ENCODE measurements at places on chromosomes 3 and 15.

DNA sequence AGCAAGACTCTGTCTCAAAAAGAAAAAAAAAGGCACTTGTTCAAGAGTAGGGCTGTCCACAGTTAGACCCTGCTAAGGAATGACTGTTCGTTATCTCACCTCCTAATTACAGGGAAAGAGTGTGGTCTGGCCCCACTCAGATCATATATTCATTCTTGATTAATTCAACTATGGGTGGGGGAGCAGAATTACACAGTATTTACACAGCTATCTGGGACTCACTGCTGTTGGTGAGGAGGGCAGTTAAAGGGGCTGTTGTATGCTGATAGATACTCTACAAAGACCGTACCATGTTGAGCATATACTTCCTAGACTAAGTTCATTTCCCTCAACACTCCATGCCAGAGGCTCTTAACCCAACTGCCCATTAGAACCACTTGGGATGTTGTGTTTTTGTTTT is 3.8 kb upstream of the ZNF620 start:
- DNase-seq: no peak

- DNase-seq: no peak
These were observed 161.6 kb upstream of the PDZRN3 start for GRCh38 chr3:73786321-73786807.

GRCh38 chr3:189339996-189340395 is 168.2 kb downstream of the TPRG1 start:
- no peak for DNase-seq

DNA sequence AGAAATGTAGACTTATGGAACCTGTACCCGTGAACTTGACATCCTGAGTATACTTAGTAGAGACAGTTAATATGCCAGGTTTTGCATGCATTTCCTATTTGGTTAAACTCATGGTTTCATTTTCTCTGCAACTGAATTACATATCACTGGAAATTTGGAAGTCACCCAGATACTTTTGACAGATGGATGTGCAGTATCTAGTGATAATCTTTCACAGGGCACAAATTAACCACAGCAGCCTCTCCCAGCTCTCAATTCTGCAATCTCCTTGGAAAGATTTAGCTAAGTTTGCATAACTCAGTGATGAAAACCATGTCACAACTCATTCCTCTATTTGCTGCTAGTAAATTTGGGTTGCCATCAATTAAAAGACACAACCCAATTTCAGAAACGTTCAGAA is 162.3 kb upstream of the TPM1 start:
- DNase-seq: no peak

DNA sequence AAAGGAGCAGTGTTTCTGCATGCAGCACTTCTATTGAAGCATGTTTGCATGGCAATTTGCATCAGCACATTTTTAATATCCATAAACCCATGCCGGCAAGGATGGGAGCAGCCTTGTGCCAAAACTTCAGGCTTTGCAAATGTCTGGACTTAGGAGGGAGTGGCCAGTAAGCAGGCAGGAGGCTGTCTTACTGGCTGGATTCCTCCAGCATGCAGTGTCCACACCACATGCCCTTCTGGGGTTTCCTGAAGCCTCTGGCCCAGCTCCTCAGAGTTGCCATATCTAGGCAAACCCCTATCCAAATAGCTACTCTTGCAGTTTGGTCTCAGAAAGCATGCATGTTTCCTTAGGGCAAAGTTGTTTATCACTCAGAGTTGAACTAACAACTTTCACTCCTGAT is 139.1 kb upstream of the MRPS22 start:
- DNase-seq: no peak

DNA sequence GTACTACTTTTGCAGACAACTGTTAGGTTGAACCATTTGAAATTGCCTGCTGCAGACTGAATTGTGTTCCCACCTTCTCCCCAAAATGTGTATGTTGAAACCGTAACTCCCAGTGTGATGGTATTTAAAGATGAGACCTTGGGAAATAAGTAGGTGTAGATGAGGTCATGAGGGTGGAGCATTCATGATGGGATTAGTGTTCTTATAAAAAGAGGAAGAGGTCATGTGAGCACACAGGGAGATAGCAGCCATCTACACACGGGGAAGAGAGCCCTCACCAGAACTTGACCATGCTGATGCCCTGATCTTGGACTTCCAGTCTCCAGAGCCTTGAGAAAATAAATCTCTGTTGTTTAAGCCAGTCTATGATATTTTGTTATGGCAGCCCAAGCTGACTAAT is 17.4 kb upstream of the FHIT start:
- no peak for DNase-seq

- no peak for DNase-seq
These were observed 24.5 kb downstream of the NIPA1 start for GRCh38 chr15:22810853-22811338.

DNA sequence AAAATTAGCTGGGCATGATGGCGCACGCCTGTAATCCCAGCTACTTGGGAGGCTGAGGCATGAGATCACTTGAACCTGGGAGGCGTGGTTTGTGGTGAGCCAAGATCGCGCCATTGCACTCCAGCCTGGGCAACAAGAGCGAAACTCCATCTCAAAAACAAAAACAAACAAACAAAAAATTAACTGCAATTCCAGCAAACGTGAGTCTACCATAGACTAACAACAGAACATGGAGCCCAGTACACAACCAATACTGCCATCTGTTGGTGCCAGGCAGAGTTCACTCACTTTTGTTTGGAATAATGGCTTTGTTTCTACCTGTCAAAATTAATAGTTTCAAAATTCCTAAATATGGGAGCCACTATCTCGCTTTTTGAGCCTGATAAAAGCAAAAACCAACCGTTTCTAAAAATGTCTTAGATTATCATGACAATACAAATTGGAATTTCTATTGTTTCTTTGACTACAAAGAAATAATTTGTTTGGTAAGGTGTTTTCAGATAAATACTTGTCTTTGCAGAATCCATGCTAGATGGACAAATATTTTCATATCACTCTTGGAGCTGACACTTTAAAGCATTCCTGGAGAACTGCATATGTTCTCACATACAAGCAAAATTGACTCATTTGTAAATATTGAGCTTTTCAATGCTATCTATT is 45.0 kb downstream of the GPR176 start:
- DNase-seq: peak; percentile 18

DNA sequence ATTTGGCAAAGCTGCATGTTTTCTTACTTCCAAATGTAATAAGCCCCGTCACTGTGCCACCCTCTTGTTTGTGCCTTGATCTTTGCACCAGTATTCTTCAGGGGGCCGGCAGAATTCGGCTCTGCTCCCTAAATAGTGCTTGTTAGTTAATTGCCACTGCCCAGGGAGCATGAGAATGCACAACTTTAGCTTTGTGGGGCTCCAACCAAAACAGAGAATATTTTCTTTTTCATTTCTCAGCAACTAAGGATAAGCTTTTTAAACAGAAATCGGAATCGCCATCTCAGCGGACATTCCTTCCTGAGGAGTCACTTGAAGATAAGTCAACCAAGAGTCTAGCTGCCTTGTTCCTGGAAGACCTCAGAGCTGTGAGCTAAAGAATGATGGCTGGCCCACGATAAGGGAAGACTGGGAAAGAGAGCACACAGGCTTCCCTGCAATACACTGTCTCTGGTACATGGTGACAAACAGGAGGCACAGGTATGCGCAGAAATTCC is 106.0 kb downstream of the LRIG1 start:
- no peak for DNase-seq

DNA sequence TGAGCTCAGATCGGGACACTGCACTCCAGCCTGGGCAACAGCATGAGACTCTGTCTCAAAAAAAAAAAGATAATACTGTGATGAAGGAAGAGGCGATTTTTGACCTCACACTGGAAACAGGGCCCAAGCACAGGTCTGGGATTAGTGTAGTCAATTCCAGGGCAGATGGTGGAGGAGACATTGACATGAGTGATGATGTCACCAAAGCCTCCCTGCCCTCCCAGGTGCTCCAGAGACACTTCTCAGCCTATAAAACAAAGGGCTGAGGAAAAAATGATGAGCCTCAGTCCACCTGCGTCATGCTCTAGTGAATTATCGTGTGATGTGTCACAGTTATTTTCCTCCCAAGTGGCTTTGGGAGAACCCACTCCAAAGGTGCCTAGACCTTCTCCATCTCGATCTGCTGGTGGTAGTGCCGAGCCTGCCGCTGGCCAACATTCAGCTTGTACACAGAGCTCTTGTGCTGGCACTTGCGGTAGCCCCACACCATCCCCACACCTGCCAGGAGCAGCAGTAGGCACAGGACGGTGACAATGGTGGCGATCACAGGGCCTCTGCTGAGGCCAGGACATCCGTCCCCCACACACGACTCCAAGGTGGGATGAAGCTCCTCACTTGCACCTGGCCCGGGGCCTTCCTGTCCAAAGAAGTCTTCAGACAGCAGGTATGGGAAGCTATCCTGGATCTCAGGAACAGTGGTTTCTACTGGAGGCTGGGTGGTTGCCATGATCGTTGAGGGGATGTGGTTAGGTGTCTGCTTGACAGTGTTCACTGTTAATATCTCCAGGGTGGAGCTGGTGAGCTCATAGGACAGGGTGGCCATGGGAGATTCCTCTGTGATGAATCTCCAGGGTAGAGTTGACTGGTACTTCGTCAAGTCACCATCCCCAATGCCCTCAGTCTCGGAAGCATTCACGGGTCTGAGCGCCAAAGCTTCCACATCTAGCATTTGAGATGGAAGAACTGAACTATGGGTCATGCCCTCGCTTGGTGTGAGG is 38.8 kb downstream of the CRTAP start:
- no peak for DNase-seq

GRCh38 chr3:50525987-50526386 is 22.6 kb upstream of the CACNA2D2 start:
- DNase-seq: peak; percentile 79

- no peak for DNase-seq
These were observed 92.5 kb downstream of the HMG20A start for GRCh38 chr15:77513226-77513625.
